ENCODE measurements at places on chromosomes 5 and 9. TPM values are rescaled to one million over a fixed set of nuclear protein-coding genes. Genes with fewer than 3 reads are reported as not detected.

DNA sequence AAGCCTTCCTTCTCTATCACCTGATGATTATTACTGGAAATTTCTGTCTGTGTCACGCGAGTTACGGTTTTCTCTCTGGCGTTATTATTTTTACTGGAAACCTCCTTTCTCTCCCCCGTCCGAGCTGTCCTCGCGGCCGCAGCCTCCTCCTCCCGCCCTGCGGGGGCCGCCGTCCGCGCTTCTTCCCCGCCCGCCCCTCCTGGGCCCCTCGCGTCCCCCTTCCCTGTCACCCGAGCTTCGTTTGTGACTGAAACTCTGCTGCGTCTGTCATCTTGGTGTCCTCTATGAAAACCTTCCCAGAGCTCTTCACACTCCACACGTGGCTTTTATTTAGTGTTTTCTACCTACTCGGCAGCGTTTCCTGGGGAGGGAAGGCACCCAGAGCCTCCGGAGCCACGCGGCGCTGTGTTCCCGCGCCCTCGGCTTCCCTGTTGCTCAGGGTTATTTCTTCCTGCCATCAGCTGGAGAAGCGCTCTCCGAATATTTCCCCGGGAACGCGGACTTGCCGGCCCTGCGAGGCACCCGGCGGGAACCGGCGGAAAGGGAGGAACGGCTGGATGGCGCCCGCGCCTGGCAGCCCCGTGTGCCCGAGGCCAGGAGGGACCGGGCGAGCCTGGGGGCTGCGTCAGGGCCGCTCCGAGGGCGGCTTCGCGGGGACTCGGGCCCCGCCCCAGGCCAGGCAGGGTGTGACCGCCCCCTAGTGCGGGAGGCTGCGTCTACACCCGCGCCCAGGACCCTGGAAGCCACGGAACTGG is 33.9 kb downstream of the TRIP13 start:
- peak overlapping the region; percentile 75 for H3K4me3 ChIP-seq
- DNase-seq: peak; percentile 46
- peaks cover 3% of the 10 kb centered on the region for H3K27me3 ChIP-seq
- no peak overlapping the region for H3K27ac ChIP-seq
- H3K36me3 ChIP-seq: no peaks in the 10 kb centered on the region
- H3K4me1 ChIP-seq: no peaks in the 10 kb centered on the region

GRCh38 chr5:6188344-6188743 is 190.0 kb downstream of the MED10 start:
- H3K4me3 ChIP-seq: no peak overlapping the region
- DNase-seq: no peak
- no peaks in the 10 kb centered on the region for H3K27me3 ChIP-seq
- no peaks in the 10 kb centered on the region for H3K36me3 ChIP-seq
- no peaks in the 10 kb centered on the region for H3K4me1 ChIP-seq

- H3K36me3 ChIP-seq: no peaks in the 10 kb centered on the region
- no peaks in the 10 kb centered on the region for H3K4me1 ChIP-seq
- no peak for DNase-seq
- no peaks in the 10 kb centered on the region for H3K27me3 ChIP-seq
Observed at GRCh38 chr9:8572209-8572608, 772.6 kb upstream of the DMAC1 start.

GRCh38 chr9:34603610-34604231 is 8.2 kb downstream of the RPP25L start:
- H3K27ac ChIP-seq: no peak overlapping the region
- no peaks in the 10 kb centered on the region for H3K36me3 ChIP-seq
- H3K4me1 ChIP-seq: no peaks in the 10 kb centered on the region

DNA sequence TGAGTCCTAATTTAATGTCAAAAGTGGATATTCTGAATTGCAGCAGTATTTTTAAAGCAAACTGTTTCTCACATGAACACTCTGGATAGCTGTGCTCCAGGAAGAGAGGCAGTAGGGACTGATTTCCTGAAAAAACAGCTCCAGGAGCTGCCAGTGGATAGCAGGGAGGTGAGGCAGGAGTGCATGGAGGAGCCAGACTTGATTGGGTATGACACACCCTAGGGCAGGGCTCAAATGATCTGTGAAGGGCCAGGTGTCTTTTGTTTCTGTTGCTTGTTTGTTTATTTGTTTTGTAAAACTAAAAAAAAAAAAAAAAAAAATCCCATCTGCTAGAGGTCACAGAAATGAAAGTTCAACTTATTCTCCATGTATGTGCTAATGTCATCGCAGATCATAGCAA is 83.4 kb downstream of the ADRB2 start:
- H3K36me3 ChIP-seq: no peaks in the 10 kb centered on the region
- DNase-seq: no peak
- no peak overlapping the region for H3K4me3 ChIP-seq
- H3K27me3 ChIP-seq: no peaks in the 10 kb centered on the region
- peaks cover 10% of the 10 kb centered on the region for H3K4me1 ChIP-seq

DNA sequence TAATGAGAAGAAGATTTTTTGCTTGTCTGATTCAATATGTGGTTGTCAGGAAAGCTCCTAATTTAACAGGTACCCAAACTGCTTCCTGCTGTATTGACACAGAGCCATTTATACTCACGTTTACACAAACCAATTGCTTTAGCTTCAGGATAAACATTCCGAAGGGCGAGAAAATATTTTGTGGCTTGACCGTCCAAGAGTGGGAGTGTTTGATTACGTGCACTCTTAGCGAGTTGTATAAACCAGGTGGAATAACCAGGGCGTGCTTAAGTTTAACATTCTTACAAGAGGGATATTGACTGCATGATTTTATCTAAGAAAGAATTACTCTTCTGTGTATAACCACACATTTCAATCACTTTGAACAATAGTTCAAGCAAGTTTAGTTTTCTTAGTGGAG is 278.7 kb upstream of the TYRP1 start:
- no peak overlapping the region for H3K4me3 ChIP-seq
- H3K27ac ChIP-seq: no peak overlapping the region
- H3K27me3 ChIP-seq: no peaks in the 10 kb centered on the region
- H3K4me1 ChIP-seq: no peaks in the 10 kb centered on the region
- no peak for DNase-seq
- H3K36me3 ChIP-seq: no peaks in the 10 kb centered on the region

- no peaks in the 10 kb centered on the region for H3K27me3 ChIP-seq
- no peak overlapping the region for H3K4me3 ChIP-seq
- H3K27ac ChIP-seq: no peak overlapping the region
Observed at GRCh38 chr9:132267660-132268059, 87.1 kb downstream of the SETX start.

DNA sequence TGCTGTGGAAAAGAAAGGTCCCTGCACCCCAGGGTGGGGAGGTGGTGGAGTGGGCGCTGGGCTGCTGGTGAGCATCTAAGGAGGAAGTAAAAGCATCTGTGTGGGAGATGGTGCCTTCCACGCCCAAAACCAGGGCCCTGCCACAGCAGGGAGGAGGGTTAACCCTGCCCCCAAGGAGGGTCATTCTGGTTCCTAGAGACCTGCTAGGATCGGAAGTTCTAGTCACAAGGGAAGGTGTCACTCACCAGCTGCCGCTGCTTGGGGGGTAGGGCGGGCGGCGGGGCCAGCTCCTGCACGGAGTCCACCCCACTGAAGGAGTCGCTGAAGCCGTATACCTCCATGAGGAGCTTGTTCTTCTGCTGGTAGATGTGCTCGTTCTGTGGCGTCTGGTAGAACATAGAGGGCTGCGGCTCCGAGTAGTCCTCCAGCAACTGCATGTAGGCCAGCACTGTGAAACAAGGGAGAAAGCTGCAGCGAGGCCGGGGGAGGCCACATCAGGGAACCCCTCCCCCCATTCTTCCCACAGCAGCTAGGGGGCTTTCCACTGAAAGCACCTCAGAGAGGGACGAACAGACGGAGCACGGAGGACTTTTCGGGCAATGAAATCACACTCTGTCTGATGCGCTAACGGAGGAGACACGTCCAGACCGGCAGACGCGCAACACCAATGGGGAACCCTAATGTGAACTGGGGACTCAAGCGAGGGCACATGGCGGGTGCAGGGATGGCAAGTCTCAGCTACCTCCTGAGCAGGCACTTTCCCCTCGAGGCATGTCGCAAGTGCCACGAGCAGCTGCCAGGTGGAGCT is 76.4 kb downstream of the PRRT1B start:
- no peak for DNase-seq
- H3K4me3 ChIP-seq: no peak overlapping the region
- H3K36me3 ChIP-seq: peaks cover 74% of the 10 kb centered on the region
- no peaks in the 10 kb centered on the region for H3K27me3 ChIP-seq

DNA sequence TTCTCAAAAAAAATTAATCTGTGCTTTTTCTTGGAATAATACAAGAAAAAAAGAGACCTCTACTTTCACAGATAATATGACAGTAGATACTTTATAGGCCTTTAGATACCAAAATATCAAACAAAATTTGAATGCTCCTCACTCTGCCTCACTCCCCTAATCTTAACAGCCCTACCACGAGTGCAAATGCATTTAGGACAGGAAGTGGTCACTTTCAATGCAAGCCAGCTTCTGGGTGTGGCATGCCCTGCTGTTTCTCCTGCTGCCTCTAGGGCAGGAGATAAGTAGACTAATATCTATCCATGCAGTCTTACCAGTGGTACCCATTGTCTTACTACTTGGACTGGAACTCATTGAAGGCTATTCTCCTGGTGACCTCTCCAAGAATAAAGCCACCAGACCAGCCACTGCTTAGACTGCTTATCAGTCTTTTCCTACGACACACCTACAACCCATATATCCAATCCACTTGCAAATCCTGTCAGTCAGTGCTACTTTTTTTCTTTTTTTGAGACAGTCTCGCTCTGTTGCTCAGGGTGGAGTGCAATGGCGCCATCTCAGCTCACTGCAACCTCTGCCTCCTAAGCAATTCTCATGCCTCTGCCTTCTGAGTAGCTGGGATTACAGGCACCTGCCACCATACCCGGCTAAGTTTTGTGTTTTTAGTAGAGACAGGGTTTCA is 23.0 kb downstream of the FRRS1L start:
- DNase-seq: peak; percentile 48
- H3K27ac ChIP-seq: no peak overlapping the region
- no peaks in the 10 kb centered on the region for H3K4me1 ChIP-seq
- H3K36me3 ChIP-seq: no peaks in the 10 kb centered on the region
- H3K4me3 ChIP-seq: no peak overlapping the region

DNA sequence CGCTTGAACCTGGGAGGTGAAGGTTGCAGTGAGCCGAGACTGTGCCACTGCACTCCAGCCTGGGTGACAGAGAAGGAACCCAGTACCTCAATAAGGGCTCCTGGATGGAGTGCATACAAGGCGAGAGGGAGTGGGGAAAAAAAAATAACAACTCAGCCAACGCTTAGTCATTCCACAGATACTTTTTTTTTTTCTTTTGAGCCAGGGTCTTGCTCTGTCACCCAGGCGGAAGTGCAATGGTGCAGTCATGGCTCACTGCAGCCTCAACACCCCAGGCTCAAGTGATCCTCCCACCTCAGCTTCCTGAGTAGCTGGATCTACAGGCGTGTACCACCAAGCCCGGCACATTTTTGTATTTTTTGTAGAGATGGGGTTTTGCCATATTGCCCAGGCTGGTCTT is 59.5 kb upstream of the GGTA1 start:
- H3K4me1 ChIP-seq: peaks cover 4% of the 10 kb centered on the region
- no peak overlapping the region for H3K4me3 ChIP-seq
- H3K27me3 ChIP-seq: no peaks in the 10 kb centered on the region
- no peak for DNase-seq

DNA sequence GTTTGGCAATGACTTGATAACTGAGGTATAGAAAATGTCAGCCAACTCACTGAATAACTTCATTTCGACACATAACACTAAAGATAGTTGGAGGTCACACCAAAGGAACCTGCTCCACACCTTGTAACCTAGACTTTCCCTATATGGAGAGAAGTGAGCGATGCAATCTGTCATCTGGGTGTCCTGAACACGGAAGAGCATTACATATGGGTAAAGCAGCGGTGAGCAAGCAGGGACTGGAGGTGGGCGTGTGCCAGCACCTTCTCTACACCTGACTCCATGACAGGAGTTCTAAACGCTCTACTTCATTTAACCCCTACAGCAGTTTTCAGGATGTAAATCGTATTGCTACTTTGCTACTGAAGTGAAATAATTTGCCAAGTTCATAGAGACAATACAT is 152.8 kb downstream of the SLC12A2 start:
- H3K27me3 ChIP-seq: no peaks in the 10 kb centered on the region
- no peak overlapping the region for H3K27ac ChIP-seq
- no peaks in the 10 kb centered on the region for H3K4me1 ChIP-seq
- H3K4me3 ChIP-seq: no peak overlapping the region
- DNase-seq: no peak

GRCh38 chr5:134968055-134968454 is 348 bp downstream of the CATSPER3 start:
- DNase-seq: no peak
- H3K4me1 ChIP-seq: no peaks in the 10 kb centered on the region
- no peak overlapping the region for H3K27ac ChIP-seq
- no peaks in the 10 kb centered on the region for H3K27me3 ChIP-seq
- H3K36me3 ChIP-seq: 0 out of 2 replicates have a peak, but pooled peaks cover 2% of the 10 kb centered on the region

DNA sequence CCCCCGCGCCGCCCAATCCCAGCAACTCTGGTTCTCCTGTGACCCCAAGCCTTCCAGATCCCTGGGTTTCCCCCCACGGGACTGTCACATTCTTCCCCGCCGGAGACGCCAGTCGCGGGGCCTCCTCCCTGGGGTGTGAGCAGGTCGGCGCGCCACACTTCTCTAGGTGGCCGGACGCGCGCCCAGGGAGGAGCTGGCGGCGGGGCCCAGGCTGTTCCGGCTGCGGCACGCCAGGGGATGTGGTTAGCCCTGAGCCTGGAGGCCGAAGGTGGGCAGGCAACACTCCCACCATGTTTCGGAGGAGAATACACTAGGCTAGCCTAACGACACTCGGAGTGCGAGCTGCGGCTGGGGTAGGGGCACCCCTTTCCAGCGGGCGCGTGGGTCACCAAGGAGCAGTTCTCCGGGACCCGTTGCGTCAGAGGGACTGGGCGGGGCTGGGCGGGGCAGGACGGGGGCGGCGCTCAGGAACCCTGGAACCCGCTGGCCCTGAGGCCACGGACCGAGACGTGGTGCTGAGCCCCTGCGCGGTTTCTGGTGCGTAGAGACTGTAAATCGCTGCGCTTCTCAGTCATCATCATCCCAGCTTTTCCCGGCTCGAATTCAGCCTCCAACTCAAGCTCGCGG is at the start of gene SLC27A6:
Gene SLC27A6 (plus strand): TSS at position 478 of the 627 bp plus-strand sequence. CDS start 650 bp downstream, outside the sequence.
- no peaks in the 10 kb centered on the region for H3K4me1 ChIP-seq
- H3K27ac ChIP-seq: no peak within 1 kb of the TSS
- peak within 1 kb of the TSS; percentile 83 for H3K4me3 ChIP-seq

- no peaks in the 10 kb centered on the region for H3K27me3 ChIP-seq
- no peak overlapping the region for H3K4me3 ChIP-seq
- H3K27ac ChIP-seq: no peak overlapping the region
Observed at GRCh38 chr5:23677996-23678395, 170.6 kb downstream of the PRDM9 start.

The LECT2 gene
- not detected for total RNA-seq

The GZMA gene
- total RNA-seq: not detected

The GABRA1 gene
- not detected for total RNA-seq

The PHAX gene
- total RNA-seq: 62.9 TPM

The ZNF879 gene
- 6.4 TPM for total RNA-seq

The TMEM252 gene
- total RNA-seq: not detected

The CBY3 gene
- total RNA-seq: 1.6 TPM

The BARHL1 gene
- total RNA-seq: not detected

The SAPCD2 gene
- 29.8 TPM for total RNA-seq

The PLGRKT gene
- total RNA-seq: 19.6 TPM

The INSL6 gene
- not detected for total RNA-seq

The HARS1 gene
- total RNA-seq: 70.2 TPM

The ZDHHC11B gene
- 0.86 TPM for total RNA-seq

Data from H9 (cell line).